ENCODE measurements at places on chromosomes 16 and 17. TPM values are rescaled to one million over a fixed set of nuclear protein-coding genes. Genes with fewer than 3 reads are reported as not detected.
A peak's percentile ranks its signal among the peaks of the same experiment; 100 is the strongest.

DNA sequence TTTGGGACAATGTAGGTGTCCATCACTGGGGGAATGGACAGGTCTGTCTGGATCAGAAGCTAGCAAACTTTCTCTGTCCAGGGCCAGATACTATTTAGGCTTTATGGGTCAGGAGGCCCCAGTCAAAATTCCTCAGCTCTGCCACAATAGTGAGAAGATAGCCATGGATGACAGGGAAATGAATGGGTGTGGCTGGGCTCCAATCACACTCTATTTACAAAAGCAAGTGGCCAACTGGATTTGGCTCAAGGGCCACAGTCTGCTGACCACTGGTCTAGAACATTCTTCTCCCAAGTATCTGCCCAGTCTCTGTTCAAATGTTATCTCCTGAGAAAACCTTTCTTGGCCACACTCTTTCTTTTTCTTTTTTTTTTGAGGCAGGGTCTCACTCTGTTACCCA is 339.9 kb downstream of the SOX9 start:
- H3K4me3 ChIP-seq = no peak overlapping the region
- H3K27me3 ChIP-seq = no peaks in the 10 kb centered on the region
- H3K27ac ChIP-seq = no peak overlapping the region
- no peaks in the 10 kb centered on the region for H3K4me1 ChIP-seq
- DNase-seq = no peak

- H3K4me1 ChIP-seq = peaks cover 47% of the 10 kb centered on the region
- no peak for DNase-seq
- no peaks in the 10 kb centered on the region for H3K27me3 ChIP-seq
- no peaks in the 10 kb centered on the region for H3K36me3 ChIP-seq
- H3K27ac ChIP-seq = no peak overlapping the region
- no peak overlapping the region for H3K4me3 ChIP-seq
Measured at GRCh38 chr17:3735515-3735914, 11.8 kb downstream of the HASPIN start.

GRCh38 chr17:76911299-76912017 is 43.3 kb downstream of the MGAT5B start:
- DNase-seq = no peak
- peaks cover 18% of the 10 kb centered on the region for H3K27me3 ChIP-seq
- no peak overlapping the region for H3K27ac ChIP-seq
- no peaks in the 10 kb centered on the region for H3K36me3 ChIP-seq
- H3K4me3 ChIP-seq = no peak overlapping the region
- no peaks in the 10 kb centered on the region for H3K4me1 ChIP-seq

- peak overlapping the region; percentile 80 for H3K4me3 ChIP-seq
- peaks cover 64% of the 10 kb centered on the region for H3K4me1 ChIP-seq
- no peaks in the 10 kb centered on the region for H3K27me3 ChIP-seq
- peak overlapping the region; percentile 98 for H3K27ac ChIP-seq
- DNase-seq = no peak
Measured at GRCh38 chr17:65182233-65182632, 45.1 kb downstream of the RGS9 start.

DNA sequence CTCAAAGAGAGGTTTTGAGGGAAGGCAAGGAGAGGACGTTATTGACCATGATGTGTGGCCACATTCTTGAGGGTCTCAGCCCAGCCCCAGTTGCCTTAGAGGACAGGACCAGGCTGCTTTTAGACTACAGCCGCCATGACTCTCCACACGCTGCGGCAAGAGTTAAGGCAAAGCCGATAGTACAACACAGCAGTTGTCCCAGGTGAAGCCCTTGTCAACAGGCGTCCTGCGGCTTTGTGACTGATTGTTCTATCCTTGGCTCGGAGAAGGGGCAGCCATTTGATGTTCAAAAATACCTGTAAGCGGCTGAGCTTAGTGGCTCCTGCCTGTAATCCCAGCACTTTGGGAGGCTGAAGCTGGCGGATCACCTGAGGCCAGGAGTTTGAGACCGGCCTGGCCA is 28.8 kb downstream of the TMEM92 start:
- no peaks in the 10 kb centered on the region for H3K36me3 ChIP-seq
- H3K4me3 ChIP-seq = no peak overlapping the region
- no peak for DNase-seq
- H3K27me3 ChIP-seq = peaks cover 14% of the 10 kb centered on the region
- no peak overlapping the region for H3K27ac ChIP-seq
- no peaks in the 10 kb centered on the region for H3K4me1 ChIP-seq

DNA sequence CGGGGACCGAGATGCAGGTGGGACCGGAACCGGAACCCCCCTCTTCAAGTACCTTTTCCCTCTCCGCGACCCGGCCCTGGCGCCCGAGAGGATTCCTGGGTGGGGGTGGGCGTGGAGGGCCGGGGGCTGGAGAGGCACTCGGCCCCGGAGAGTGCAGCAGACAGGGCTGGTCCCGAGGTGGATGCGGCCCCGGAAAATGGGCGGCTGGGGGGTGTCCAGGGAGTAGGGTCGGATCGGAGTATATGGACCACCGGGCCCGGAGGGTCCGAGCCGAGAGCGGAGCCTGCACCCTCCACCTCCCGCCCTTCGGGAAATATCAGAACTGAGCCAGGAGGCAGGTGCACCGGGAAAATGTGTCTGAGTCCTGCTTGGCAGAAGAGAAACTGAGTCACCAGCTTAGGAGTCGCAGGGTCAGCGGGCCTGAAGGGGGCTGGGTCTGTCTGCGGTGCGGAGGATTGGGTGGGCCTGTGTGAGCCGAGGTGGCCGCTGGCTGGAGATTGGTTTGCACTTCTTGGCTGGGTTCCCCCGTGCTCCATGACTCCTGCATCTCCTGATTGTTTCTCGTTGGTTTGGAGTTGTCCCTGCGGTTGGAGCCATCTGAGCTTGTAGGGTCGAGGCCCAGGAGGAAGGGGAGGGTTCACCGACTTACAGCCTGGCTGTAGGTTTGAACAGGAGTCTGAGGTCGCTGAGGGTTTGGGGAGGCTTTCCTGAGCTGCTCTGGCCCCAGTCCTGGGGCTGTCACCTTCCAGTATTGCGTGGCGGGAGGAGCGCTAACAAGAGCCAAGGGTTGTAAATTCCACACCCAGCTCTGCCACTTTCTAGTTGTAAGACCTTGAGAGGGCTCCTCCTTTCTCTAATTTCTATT is 518 bp downstream of the SH2B1 start:
- H3K36me3 ChIP-seq = no peaks in the 10 kb centered on the region
- peak overlapping the region; percentile 96 for H3K4me3 ChIP-seq
- no peaks in the 10 kb centered on the region for H3K27me3 ChIP-seq
- peak; percentile 59 for DNase-seq
- peaks cover 26% of the 10 kb centered on the region for H3K4me1 ChIP-seq

DNA sequence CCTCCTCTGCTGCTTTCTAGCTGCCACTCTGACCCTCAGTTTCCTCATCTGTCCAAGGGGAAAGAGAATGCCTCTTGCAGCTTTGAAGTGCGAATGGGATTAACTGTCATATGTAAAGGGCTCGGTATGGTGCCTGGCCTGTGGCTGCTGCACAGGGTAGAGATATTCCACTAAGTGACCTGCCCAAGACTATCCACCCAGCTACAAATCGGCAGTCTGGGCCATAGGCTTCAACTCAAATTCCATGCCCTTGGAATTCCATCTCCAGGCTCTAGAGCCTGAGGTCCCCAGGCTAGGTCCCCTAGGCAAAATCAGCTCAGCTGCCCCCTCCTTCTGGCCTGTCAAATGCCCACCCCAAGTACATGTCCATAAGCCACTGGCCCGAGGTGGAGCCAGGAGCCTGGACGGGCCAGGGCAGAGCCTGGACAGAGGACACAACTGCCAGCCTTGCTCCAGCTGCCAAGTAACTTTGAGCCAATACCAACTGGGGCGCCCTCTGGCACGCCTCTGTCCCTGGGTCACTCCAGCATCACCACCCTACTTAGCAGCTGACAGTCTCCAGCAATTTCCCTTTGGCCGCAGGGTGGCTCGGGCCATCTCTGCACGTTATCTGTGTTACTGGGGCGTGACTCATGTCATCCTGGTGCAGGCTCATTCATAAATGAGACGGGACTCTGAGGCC is 57.2 kb downstream of the SDK2 start:
- H3K4me1 ChIP-seq = peaks cover 14% of the 10 kb centered on the region
- H3K27ac ChIP-seq = no peak overlapping the region
- no peaks in the 10 kb centered on the region for H3K36me3 ChIP-seq
- peaks cover 28% of the 10 kb centered on the region for H3K27me3 ChIP-seq

- no peak overlapping the region for H3K27ac ChIP-seq
- no peak overlapping the region for H3K4me3 ChIP-seq
- H3K4me1 ChIP-seq = peaks cover 3% of the 10 kb centered on the region
- peaks cover 6% of the 10 kb centered on the region for H3K27me3 ChIP-seq
- no peak for DNase-seq
- H3K36me3 ChIP-seq = no peaks in the 10 kb centered on the region
Measured at GRCh38 chr17:20920815-20921199, 122.0 kb downstream of the USP22 start.

DNA sequence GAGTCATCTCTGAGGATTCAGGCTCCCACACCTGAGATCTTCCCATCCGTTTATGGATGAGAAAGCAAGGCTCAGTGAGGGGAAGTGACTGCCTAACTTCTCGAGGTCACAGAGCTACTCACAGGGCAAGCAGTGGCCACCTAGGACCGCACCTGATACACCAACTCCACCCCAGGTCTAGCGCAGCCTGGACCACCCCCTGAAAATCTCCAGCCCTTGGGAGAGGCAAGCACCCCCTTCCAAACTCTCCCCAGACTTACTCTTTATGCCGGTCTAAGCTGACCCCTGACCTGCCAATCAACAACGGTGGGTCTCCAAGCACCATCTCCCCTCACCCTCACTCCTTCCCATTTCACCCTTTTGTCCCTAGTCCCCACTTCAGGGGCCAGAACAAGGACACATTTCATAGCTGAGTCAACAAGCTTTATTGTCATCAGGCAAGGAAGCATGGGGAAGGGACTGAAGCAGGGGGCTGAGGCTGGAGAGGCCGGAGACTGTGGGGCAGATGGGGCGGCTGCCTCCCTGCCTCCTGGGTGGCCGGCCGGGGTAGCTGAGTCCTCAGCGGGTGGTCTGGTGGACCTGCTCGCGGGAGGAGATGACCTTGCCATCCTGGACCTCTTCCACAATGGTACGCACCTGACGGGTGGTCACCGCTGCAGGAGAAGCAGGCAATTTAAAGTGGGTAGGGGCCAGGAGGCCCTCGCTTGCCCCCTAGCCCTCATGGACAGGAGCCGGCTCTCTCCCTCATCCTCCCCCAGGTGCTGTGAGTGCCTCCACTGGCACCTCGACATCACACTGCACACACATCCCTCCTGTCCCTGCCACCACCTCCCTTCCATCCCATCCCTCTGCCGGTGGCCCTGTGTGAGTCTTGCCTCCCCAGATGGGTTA is 5.1 kb downstream of the KRT17 start:
- H3K36me3 ChIP-seq = no peaks in the 10 kb centered on the region
- no peak overlapping the region for H3K4me3 ChIP-seq
- no peak for DNase-seq
- no peak overlapping the region for H3K27ac ChIP-seq
- no peaks in the 10 kb centered on the region for H3K4me1 ChIP-seq

DNA sequence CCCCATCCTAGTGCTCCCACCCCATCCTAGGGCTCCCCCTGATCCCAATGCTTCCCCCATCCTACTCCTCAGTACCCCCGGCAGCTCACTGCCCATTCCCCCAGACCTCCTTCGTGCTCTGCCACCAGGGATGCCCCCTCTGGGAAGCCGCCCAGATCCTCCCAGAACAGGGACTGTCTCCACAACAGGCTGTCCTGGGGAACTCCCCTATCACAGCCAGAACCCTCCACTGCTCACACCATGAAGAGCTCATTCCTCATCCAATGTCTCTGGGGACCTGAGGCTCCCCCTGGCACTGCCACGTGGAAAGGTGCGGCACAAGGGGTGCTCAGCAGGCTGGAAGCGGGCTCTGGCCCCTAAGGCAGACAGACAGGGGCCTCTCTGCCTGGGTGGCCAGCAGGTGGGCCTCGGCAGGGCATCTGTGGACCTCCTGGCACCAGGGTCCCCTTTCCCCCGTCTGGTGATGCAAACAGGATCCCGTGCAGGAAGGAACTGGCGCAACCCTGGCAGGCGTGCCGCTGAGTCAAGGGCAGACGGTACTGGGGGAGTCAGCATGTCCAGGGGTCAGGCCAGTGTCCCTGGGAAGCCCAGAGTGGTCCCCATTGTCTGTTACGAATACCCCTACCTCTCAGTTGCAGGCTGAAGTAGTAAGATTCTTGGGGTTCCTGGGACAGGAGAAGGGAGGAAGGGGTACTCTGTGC is 14.8 kb upstream of the PVALEF start:
- no peak overlapping the region for H3K27ac ChIP-seq
- H3K4me3 ChIP-seq = no peak overlapping the region
- H3K27me3 ChIP-seq = no peaks in the 10 kb centered on the region
- no peaks in the 10 kb centered on the region for H3K36me3 ChIP-seq
- H3K4me1 ChIP-seq = peaks cover 19% of the 10 kb centered on the region

DNA sequence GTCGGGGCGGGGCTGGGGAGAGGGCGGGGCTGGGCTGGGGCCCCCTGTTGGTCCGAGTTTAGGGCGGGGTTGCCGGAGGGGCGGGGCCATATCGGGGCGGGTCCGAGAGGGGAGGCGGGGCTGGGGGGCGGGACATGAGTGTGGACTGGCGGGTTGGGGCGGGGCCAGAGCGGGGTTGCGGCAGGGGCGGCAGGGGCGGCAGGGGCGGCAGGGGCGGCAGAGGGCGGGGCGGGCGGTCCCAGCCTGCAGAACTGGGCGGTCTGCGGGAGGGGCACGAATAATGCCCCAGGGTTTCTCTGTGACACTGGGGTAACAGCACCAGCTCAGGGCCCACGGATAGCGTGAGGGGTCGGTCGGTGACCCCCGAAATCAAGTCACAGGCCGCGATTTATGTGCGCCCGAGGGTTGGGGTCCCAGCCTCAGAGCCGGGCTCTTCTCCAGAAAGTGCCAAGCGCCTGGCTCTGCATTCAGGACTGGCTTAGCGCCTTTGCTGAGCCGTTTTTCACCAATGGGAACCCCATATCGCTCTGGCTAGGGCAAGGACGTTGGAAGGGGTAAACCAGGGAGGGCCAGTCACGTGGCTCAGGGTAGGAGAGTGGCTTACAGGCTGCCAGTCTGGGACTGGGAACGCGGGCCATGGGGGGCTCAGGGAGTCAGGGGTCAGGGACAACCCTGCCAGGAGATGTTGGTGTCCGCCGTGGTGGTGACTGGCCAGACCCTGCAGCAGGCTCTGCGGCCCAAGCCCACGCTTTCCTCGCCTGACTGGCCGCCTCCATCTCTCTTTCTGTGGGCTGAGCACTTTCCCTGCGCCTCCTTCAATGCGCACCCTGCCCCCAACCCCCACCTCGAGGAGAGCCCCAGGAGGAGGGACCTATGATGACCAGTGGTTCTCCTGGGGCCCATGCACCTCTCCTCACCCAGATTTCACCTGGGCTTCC is 1.2 kb upstream of the METTL26 start:
- H3K4me1 ChIP-seq = peaks cover 7% of the 10 kb centered on the region
- no peaks in the 10 kb centered on the region for H3K27me3 ChIP-seq
- peak; percentile 86 for DNase-seq
- H3K27ac ChIP-seq = peak overlapping the region; percentile 96
- no peaks in the 10 kb centered on the region for H3K36me3 ChIP-seq
- peak overlapping the region; percentile 85 for H3K4me3 ChIP-seq

CCL16 gene
- not detected for total RNA-seq

CHD9NB gene
- total RNA-seq = 0.17 TPM

TPSAB1 gene
- total RNA-seq = not detected

RPS15A gene
- total RNA-seq = 497 TPM

OR4D1 gene
- total RNA-seq = 0.25 TPM

MPO gene
- not detected for total RNA-seq

NLE1 gene
- total RNA-seq = 73.1 TPM

CHST4 gene
- total RNA-seq = not detected

TPSD1 gene
- not detected for total RNA-seq

All from natural killer cell treated with Interleukin-12 subunit alpha and Interleukin-12 subunit beta and Interleukin-15 and Interleukin-18, amount 100 ng/mL, for 72 hours (primary cell).